ENCODE measurements at places on chromosomes 11 and 22.
A peak's percentile ranks its signal among the peaks of the same experiment; 100 is the strongest.

DNA sequence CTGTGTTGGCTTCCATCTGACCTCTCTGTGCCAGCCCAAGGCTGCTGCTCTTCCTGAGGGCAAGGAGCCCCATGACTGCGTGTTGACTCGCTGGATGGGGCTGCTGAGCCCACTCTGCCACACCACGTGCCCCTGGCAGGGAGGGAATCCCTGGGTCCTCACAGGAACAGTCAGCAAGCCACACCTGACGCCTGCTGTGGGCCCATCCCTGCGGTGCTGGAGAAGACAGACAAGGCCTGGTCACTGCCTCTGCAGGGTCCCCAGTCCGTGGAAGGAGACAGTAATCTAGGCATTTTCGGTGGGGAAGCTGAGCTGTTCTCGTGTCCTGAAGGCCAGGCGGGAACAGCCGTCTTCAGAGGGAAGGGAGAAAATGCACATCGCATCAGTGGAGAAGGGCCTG is 10.6 kb upstream of the PPP6R3 start:
- H3K36me3 ChIP-seq = peaks cover 12% of the 10 kb centered on the region
- no peak overlapping the region for H3K4me3 ChIP-seq
- no peaks in the 10 kb centered on the region for H3K27me3 ChIP-seq
- no peaks in the 10 kb centered on the region for H3K4me1 ChIP-seq
- DNase-seq = no peak
- H3K27ac ChIP-seq = no peak overlapping the region

- no peak overlapping the region for H3K4me3 ChIP-seq
- no peaks in the 10 kb centered on the region for H3K36me3 ChIP-seq
- no peaks in the 10 kb centered on the region for H3K27me3 ChIP-seq
Observed at GRCh38 chr22:24768537-24769374, 5.8 kb downstream of the PIWIL3 start.

DNA sequence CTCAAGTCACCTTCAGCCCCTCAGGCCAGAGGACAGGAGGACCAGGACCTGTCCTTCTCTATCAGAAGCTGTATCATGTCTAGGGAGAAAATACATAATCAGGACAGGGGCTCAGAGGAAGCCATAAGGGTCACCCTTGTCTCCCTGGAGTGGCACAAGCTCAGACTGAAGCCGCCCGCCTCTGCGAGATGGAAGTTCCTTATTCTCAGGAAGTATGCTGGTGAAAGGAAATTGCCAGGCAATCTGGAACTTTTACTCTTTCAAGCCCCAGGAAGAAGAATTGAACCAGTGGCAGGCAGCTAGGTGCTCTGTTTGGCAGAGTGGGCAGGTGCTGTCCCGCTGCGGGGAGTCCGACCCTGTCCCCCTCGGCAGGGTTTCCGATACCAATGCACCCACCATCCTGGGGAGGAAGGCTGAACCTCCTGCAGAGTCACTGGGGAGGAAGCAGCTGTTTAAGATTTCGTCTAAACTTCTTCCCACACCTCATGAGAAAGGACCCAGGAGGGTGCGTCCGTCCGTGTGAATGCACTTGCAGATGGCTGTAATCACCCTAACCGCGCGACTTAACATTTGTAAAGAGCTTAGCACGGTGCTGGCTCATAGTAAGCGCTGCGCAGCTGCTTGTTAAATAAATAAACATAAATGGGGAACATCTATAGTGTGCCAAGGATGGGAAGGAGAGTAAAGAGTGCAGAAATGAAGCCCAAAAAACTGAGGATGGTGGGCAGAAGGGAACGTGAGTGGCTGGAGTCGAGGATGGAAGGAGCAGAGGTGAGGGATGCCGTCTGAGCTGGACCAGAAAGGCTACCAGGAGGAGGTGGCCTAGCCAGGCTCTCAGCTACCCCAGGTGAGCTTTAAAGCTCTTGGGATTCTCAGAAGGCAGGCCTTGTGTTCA is 5.0 kb upstream of the ANO1 start:
- no peak overlapping the region for H3K4me3 ChIP-seq
- no peaks in the 10 kb centered on the region for H3K36me3 ChIP-seq
- H3K27ac ChIP-seq = no peak overlapping the region
- peaks cover 28% of the 10 kb centered on the region for H3K4me1 ChIP-seq
- no peak for DNase-seq

DNA sequence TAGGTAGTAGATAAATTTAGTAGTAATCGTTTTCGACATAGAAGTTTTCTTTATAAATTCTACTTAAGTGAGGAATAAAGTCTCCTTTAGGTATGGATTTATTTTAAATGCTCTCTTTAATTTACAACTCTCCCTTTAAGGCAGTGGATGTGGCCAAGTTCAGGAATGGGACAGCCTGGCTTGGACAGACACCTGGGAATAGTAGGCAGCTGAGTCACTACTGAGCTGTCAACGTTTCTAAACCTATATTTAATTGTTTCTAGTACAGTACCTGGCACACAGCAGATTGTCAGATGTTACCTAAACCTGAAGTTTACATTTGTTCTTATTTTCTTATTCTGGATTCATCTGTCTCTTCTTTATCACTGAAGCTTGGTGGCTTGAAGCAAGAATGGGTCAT is 85.1 kb downstream of the DEPDC5 start:
- H3K27ac ChIP-seq = no peak overlapping the region
- no peak overlapping the region for H3K4me3 ChIP-seq
- DNase-seq = no peak

DNA sequence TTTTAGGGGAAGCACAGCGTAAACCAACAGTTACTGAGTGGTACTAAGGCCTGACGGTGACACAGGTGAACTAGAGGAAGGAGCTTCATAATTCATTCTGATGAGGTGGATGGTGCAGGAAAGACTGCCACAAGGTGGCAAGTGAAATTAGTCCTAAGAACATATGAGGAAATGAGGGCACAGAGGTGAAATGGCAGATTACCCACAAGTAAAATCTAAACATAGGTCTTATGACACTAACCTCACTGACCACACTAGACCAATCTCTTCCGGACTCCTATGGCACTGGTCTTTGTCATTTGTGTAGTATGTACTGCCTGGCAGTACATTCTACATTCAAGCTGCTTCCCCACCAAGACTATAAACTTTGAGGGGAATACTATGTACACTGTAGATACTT is 20.2 kb downstream of the GAB2 start:
- H3K36me3 ChIP-seq = no peaks in the 10 kb centered on the region
- H3K4me3 ChIP-seq = no peak overlapping the region
- H3K4me1 ChIP-seq = no peaks in the 10 kb centered on the region
- no peak overlapping the region for H3K27ac ChIP-seq

DNA sequence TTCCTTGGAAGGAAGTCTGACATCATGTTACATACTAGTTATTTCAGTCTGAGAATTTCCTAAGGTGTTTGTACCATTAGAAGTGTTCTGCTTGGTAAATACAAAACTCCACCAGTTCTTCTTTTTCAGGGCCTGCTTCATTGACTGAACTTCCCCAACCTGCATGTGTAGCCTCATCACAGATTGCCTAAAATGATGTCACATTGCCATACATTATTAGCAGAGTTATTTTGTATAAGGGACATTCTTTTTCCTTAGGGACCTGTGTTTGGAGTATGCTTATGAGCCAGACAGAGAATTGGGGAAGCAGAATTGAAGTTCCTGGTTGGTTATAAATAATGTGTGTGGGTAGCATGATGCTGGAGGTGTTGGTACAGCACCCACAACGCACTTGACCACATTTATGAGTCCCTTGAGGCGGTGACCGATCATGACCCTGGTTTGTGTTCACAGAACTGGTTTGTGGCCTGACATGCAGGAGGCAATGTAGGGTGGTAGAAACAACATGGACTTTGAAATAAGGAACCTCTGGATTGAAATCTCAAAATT is 16.4 kb upstream of the MMP7 start:
- no peaks in the 10 kb centered on the region for H3K36me3 ChIP-seq
- no peak overlapping the region for H3K27ac ChIP-seq
- DNase-seq = no peak
- H3K4me1 ChIP-seq = no peaks in the 10 kb centered on the region
- H3K27me3 ChIP-seq = no peaks in the 10 kb centered on the region

- no peak for DNase-seq
Observed at GRCh38 chr11:38425578-38425977, 1827.5 kb upstream of the RAG2 start.

GRCh38 chr11:1129143-1129610 is 28.6 kb upstream of the MUC5AC start:
- no peak for DNase-seq
- no peaks in the 10 kb centered on the region for H3K36me3 ChIP-seq
- no peak overlapping the region for H3K27ac ChIP-seq

DNA sequence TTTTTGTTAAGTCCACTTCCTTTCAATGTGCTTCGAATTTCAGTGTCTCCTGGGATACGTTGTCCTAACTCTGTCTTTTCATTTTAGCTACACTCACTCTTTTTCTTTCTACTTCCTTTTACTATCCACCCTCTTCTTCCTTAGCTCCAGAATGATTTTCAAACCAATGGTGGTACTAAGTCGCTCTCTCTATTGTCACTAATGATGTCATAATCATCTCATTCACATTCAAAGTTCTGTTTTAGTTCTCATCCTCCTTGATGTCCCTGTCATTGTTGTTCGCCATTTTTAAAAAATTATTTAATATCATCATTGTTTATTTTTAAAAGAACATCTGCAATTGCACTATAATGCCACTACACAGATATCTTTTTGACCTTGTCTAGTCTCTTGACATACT is 47.3 kb downstream of the NNMT start:
- DNase-seq = no peak
- no peak overlapping the region for H3K4me3 ChIP-seq
- H3K4me1 ChIP-seq = peaks cover 34% of the 10 kb centered on the region
- no peaks in the 10 kb centered on the region for H3K36me3 ChIP-seq
- no peaks in the 10 kb centered on the region for H3K27me3 ChIP-seq

DNA sequence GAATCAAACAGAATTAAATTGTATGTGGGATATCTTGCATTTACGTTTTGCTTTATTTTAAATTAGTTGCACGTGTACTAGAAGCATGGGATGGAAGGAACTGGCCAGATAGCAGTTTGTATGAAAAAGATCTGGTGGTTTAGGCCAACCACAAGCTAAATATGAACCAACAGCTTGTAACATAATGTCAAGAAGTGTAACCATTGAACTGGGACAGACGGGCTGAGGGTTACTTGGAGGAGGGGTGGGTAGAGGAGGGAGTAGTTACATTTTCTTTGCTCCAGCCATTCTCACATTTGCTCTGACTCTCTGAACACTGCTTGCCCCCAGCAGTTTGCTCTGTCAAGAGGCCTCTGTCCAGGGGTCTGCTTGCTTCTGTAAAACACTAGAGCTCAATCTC is 31.7 kb upstream of the CXCR5 start:
- H3K27me3 ChIP-seq = no peaks in the 10 kb centered on the region
- no peak overlapping the region for H3K4me3 ChIP-seq
- no peak for DNase-seq
- no peaks in the 10 kb centered on the region for H3K4me1 ChIP-seq
- no peaks in the 10 kb centered on the region for H3K36me3 ChIP-seq

DNA sequence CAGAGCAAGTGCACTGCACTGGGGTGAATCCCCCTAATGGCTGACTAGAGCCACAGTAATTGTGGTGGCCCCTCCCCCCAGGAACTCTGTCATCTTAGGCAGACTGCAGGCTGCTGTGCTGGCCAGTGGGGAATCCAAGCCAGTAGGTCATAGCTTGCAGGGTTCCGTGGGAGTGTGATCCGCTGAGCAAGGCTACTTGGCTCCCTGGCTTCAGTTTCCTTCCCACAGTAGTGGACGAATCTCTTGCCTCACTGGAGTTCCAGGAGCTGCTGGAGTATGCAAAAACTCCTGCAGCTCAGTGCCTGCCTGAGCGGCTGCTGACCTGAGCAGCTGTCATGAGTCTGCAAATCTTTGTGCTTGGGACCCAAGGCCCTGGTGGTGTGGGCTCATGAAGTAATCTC is 13.2 kb downstream of the OOSP3 start:
- H3K27ac ChIP-seq = no peak overlapping the region
- no peak overlapping the region for H3K4me3 ChIP-seq
- H3K36me3 ChIP-seq = no peaks in the 10 kb centered on the region
- peaks cover 3% of the 10 kb centered on the region for H3K27me3 ChIP-seq
- no peaks in the 10 kb centered on the region for H3K4me1 ChIP-seq

DNA sequence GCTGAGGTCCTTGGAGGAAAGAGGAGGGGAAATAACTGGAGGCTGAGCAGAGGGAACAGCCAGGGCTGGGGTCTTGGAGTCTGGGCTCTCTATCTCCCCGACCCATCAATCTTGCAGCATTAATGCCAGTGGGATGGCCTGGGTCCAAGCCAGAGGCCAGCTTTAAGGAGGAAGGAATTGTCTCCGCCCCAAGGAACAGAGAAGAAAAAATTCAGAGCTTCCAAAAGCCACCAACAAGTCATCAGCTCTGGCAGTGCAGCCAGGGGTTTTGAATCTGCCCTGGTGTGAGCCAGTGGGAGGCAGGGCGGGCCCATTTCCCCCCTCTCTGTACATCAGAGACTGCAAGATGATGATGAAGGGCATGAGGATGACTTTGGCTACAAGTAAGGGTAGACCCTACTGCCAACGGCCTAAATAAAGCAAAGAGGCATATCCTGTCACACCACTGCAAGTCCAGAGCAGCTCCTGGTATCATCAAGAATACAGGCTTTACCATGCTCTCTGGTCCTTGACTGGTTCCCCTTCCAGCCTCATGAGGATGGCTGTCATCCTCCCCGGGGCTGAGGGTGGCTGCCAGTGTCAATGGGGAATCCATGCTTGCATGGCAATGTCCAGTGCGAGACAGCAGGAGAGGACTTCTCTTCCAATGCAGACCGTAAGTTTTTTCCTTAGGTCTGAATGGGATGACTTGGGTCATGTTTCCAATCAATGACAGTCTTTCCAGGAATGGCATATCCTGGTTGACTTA is 34.4 kb downstream of the LRRC32 start:
- no peak overlapping the region for H3K4me3 ChIP-seq
- H3K4me1 ChIP-seq = no peaks in the 10 kb centered on the region
- peak; percentile 14 for DNase-seq
- no peaks in the 10 kb centered on the region for H3K27me3 ChIP-seq

GRCh38 chr11:70048279-70049024 is 29.7 kb upstream of the ANO1 start:
- H3K27me3 ChIP-seq = no peaks in the 10 kb centered on the region
- DNase-seq = peak; percentile 22
- H3K36me3 ChIP-seq = no peaks in the 10 kb centered on the region
- H3K4me3 ChIP-seq = no peak overlapping the region
- peak overlapping the region; percentile 7 for H3K27ac ChIP-seq
